SW 1271 (cell line): ENCODE measurements at places on chromosomes 12 and 14.

GRCh38 chr12:24467226-24467625 is 481.7 kb downstream of the BCAT1 start:
- DNase-seq: no peak

- no peak for DNase-seq
These were observed 1.1 kb downstream of the RIMKLB start for GRCh38 chr12:8698879-8699278.

DNA sequence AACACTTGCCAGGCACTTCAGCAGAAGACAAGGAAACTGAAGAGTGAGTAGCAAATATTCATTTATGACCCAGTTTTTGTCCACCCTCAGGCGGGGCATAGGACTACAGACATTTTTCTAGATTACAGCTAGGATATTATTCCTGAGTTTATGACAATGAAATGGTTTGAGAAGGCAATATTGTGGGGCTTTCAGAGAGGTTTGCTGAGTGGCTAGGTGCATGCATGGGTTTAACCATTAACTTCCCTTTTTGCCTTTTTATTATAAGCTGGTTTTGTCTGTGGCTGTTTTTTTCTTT is 104.0 kb upstream of the BCAT1 start:
- no peak for DNase-seq

GRCh38 chr12:1922985-1923384 is 4.5 kb upstream of the CACNA2D4 start:
- DNase-seq: no peak

DNA sequence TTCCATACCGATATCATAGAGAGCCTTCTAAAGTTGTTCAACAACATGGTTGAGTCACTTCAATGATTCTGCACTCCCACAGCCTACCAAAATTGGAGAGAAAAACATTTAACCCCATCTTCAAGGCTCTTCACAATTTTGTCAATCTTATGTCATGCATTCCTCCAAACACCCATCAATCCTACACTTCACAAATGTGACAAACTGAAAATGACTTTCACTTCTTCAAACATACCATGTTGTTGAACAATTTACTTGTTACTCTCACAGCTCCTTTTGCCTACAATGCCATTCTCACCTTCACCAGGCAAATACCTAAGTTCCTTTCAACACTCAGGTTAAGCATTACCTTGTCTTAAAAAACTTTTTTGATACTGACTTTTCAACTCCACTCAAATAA is 88.0 kb downstream of the OSBPL8 start:
- no peak for DNase-seq

DNA sequence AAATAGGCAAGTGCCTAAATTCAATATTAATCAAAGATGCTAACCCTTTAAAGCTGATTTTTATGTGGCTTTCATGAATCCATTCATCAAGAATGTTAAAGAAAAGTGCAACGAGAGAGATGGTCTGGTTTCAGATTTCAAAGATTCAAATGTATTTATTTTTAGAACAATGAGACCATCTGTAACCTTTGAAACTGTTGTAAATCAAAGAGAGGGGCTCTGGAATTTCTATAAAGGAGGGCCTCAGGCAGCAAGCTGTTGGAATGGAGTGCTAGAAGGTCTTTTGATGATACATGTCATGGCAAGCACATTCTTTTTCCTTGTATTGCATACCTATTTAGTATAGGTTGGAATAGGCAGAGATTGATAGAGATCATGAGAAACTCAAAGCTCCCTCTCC is 433.0 kb downstream of the LRIG3 start:
- DNase-seq: no peak
